Stimulated activated CD8-positive, alpha-beta memory T cell treated with anti-CD3 and anti-CD28 coated beads, Interleukin-7, amount 100 ng/mL, for 1 hour (primary cell): ENCODE measurements at places on chromosomes 4 and X.

GRCh38 chrX:119266364-119266995 lies 30.4 kb downstream of the PGRMC1 start:
- no peak for DNase-seq

- DNase-seq: no peak
Observed at GRCh38 chrX:10195947-10196346, 39.2 kb downstream of the CLCN4 start.

- DNase-seq: no peak
Observed at GRCh38 chr4:113823291-113823659, 61.7 kb upstream of the CAMK2D start.

GRCh38 chrX:17077361-17077760 lies 130.9 kb downstream of the REPS2 start:
- DNase-seq: no peak

- no peak for DNase-seq
Observed at GRCh38 chr4:3525532-3526430, 6.4 kb downstream of the LRPAP1 start.

- no peak for DNase-seq
Observed at GRCh38 chrX:10741003-10741402, 120.6 kb upstream of the MID1 start.

DNA sequence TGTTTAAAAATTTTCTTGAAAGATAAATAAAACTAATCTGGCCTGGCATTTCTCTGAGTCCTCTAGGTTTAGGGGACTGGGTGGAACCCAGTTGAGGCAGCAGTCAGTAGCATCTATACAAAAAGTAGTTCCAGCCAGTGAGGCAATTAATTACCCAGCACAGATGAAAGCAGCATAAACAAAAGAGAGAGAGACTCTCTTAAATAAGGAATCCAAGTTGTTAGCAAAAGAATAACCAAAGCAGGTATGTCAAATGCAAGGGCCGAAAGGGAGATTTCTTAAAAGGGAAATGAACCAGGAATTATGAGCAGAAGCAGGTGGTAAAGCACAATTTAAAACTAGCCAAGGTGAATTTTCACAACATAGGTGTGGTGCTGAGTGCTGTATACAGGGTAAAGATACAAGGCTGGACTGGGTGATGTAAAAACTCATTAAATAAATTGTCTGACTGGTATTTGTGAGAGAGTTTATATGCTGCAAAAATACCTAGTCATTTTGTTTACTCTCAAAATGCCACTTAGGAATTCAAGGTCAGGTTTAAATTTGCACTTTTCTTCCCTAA lies 94.6 kb upstream of the GALNT7 start:
- DNase-seq: no peak

DNA sequence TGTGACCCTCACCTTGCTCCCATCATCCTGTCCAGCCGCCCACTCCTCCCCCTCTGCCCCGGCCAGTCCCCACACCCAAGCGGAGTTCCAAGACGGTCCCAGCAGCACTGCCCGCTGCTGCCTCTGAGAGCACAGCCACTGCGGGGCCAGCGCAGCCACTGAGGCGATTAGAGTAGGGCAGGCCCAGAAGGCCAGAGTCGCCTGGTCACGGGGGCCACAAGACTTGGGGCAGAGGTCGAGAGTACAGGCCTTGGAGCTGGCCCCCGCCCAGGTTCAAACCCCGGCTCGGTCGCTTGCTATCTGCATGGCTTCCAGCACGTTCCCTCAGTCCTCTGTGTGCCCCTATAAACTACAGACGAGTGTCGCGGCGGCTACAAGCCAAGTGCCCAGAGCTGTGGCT lies 53.2 kb upstream of the ADRA2C start:
- DNase-seq: no peak

GRCh38 chr4:168197926-168198325 lies 105.6 kb downstream of the ANXA10 start:
- DNase-seq: no peak

- DNase-seq: no peak
Observed at GRCh38 chr4:186717556-186717955, 6.1 kb downstream of the FAT1 start.

DNA sequence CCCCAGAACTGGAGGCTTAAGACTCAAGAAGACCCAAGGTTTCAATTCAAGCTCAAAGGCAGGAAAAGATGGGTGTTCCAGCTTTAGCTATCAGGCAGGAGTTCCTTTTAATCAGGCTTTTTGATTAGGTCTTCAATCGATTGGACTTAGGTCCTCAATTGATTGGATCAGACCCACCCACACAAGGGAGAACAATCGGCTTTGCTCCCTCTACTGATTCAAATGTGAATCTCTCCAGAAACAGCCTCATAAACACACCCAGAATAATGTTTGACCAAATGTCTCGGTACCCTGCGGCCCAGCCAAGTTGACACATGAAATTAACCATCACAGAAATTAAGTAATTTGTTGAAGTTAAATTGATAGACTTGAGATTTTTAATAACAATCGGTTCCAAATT lies 917.1 kb upstream of the FTHL17 start:
- DNase-seq: no peak

DNA sequence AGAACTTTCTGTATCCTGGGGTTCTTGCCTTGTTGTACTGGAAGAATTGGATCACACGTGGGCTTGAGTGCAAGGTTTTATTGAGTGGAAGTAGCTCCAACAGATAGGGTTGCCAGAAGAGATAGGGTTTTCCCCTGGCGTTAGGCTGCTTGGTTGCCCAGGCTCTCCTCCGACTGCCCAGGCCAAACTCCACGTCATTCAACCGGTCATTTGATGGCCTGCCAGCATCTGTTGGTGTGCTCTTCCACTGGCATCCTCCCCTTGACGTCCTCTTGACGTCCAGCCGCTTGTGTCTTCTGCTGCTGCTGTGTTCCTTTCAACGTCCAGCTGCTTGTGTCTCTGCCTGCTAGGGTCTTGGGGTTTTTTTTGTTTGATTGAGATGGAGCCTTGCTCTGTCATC lies 340.3 kb upstream of the ZCCHC13 start:
- DNase-seq: no peak

GRCh38 chr4:179353786-179354185 lies 1911.5 kb upstream of the AGA start:
- no peak for DNase-seq

DNA sequence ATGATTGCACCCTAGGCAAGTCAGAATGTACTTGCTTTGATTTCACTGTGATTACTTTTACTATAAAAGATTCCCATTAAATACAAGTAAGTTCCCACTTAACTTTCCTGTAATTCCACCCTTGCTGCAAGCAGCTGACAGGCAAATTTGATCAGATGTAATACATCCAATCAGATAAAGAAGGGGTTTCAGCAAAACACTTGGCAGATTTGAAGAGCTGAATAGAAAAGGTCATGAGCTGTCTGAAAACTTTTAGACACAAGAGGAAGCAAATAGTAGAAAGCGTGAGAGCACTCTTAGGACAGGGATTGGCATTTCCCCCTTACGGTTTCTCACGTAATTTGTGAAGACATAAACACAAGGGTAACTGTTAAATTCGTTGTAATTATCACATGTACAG lies 22.8 kb downstream of the HSD17B13 start:
- no peak for DNase-seq

DNA sequence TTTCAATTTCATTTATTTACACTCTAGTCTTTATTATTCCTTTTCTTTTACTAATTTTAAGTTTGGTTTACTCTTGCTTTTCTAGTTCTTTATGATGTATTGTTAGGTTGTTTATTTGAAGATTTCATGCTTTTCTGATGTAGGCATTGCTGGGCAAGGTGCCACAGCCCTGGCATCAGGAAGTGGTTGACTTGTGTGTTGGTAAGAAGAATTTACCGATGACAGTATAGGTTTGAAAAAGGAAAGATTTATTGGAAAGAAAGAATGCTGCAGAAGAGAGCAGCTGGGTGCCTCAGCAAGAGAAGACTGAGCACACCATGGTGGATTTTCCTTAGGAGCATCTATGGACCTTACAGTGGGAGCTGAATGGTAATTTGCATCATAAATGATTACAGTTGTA lies 153.2 kb downstream of the KLF8 start:
- no peak for DNase-seq

- peak; percentile 39 for DNase-seq
Observed at GRCh38 chrX:24479924-24480323, 14.8 kb downstream of the PDK3 start.

DNA sequence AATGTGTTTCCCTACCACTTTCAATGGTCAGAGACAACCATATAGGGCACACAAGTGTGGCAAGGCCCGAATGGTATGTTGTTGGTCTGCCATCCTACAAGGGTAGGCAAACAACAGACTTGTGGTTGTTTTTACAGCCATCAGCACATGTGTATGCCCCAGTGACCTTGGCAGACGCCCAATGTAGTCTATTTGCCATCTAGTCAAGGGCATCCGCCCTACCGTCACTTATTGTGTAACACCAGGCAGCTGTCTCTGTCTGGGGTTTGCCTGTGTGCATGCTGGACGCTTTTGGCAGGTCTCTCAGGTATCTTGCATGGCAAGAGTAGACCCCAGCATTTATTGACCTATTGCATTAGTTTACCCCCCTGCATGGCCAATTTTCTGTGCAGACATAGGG lies 1145.5 kb upstream of the POU3F4 start:
- no peak for DNase-seq

DNA sequence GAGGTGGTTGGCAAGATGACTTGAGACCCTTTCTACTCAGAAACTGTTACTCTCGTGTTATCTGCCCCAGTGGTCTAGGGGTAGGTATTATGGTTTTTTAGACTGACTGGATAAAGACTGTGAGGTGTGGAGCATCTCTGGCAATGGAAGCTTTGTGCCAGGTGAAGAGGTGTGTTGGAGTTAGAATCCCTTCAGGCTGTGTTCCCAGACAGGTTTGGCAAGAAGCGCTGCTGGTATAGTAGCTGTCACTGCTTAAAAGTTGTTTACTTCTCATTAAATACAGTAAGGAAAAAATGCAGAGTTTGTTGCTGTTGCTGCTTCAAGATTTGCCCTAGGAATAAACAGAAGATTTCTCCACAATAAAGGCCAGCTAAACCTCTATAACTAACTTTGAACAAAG lies 35.3 kb downstream of the AREG start:
- DNase-seq: no peak

- no peak for DNase-seq
Observed at GRCh38 chrX:17579026-17579425, 158.3 kb upstream of the SCML1 start.

GRCh38 chr4:68963374-68963773 lies 11.8 kb upstream of the UGT2A3 start:
- no peak for DNase-seq

- no peak for DNase-seq
Observed at GRCh38 chr4:81455897-81456296, 15.8 kb downstream of the RASGEF1B start.

GRCh38 chrX:110578270-110578669 lies 217.3 kb downstream of the CHRDL1 start:
- no peak for DNase-seq

DNA sequence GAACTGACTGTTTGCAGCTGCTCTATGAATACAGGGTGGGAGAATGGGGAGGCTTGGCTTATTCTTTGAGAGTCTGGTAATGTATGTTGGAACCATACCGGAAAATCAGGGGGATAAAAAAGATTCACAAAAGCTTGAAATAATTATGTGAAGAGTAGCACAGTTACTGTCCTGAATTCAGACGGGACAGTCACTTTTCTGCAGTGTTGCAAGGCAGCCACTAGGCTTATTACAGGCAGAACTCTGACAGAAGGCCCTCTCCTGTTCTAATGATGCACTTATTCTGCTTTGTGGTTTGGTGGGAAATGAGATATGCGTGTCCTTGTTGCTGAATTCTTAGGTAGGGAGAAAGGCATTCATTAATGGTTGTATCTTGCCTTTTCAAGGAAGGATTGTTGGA lies 37.2 kb downstream of the GUCY1B1 start:
- no peak for DNase-seq

DNA sequence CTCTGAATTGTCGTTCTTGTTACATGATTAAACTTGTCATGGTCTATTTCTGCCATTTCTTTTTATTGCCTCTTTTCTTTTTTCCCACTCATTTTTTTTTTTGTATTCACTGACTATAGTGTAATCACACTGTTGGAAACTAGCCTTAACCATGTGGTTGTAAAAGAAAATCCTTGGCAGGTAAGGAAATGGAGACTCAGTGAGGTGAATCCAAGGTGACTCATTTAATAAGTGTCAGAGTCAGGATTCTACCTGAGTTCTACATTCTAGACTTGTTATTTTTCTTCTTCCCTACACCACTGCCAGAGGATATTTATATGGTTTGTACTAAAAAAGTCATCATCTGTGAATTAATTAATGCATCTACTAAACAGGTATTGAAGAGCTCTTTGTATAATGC lies 152.2 kb downstream of the CBLL2 start:
- no peak for DNase-seq

DNA sequence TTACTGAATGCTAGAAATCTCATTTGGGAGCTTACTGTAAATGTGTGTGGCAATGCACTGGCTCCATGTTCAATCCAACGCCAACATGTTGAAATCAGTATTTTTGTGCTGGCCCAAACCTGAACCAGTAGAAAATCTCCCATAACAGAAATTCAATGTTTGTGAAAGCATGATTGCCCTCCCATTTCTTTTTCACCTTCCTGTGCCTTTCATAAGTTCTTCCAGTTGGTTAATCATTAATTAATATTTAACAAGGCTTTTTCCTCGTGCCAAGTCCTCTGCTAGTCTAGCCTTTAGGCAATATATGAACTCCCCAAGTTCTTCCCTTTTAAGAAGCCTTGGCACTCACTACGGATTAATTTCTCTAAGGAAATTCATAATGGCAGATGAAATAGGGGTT lies 1.3 kb upstream of the PLS3 start:
- no peak for DNase-seq

GRCh38 chr4:8534129-8534528 lies 46.1 kb upstream of the GPR78 start:
- DNase-seq: no peak

GRCh38 chrX:75365243-75365975 lies 91.5 kb downstream of the UPRT start:
- no peak for DNase-seq

DNA sequence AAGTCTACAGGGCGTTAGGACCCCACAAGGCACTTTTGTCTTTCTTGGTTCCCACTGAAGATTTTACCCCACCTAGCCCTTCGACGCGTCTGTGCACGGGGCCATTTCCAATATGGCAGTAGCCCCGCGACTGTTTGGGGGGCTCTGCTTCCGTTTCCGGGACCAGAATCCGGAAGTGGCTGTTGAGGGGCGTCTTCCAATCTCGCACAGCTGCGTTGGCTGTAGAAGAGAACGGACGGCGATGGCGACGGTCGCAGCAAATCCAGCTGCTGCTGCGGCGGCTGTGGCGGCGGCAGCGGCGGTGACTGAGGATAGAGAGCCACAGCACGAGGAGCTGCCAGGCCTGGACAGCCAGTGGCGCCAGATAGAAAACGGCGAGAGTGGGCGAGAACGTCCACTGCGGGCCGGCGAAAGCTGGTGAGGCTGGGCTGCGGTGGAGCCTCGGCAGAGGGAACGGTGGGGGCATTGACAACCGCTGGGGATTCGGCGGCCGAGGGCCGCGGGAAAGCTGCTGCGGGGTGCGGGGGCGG lies at the start of gene USP11:
Gene USP11, plus strand, starts transcription at position 207 of the 530 bp plus-strand sequence. Its CDS starts 35 bp downstream, at position 242.
- peak; percentile 33 for DNase-seq
